ACHN (cell line): ENCODE measurements at places on chromosomes 5 and 9.

DNA sequence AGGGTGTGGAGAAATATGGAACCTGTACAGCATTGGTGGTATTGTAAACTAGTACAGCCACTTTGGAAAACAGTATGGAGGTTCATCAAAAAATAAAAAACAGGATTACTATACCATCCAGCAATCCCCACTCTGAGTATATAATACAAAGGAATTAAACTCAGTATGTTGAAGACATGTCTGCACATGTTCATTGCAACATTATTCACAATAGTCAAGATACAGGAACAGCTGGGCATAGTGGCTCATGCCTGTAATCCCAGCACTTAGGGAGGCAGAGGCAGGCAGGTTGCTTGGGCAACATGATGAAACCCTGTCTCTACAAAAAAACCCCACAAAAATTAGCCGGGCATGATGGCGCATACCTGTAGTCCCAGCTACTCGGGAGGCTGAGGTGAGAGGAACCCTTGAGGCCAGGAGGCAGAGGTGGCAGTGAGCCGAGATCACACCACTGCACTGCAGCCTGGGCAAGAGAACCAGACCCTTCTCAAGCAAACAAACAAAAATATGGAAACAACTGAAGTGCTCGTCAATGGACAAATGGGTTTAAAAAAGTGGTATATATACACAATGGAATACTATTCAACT is 63.6 kb downstream of the TMEM174 start:
- DNase-seq, result no peak

GRCh38 chr5:119315516-119315949 is 40.3 kb upstream of the TNFAIP8 start:
- DNase-seq, result peak; percentile 28

DNA sequence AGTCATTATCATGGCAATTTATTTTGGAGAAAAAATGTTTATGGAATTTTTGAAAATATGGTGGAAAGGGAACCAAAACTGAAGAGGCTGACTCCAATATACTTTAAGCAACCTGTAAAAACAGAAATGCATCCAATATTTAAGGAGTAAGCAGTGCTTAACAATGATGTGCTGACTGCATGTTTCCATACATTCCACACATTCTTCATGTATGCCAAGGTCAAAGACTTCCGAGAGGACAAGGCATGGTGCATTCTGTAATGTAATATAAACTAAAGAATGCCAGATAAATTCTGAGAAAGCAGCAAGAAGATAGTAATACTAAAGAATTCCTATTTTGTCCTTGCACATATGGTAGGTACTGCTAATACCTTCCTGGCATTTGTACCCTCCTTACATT is 2015.9 kb upstream of the CDH9 start:
- peak; percentile 7 for DNase-seq

GRCh38 chr9:97376902-97377301 is 35.0 kb upstream of the TDRD7 start:
- no peak for DNase-seq

DNA sequence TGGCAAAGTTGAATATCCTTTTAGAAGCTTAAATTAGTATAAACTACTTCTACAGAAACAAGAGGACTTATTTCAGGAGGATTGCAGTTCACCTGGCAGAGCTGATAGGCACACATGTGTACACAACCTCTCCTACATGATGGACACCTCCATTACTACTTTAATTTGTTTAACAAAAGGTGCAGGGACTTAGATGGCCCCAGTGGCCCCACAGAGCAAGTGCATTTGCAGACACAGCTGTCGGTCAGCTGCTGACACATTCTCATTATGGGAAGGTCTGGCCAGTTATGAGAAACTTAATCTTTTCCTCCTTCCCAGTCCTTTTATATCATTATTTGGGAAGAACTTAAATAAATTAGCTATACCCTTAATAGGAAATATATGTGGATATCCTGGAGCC is 28.3 kb downstream of the TDRD7 start:
- DNase-seq, result no peak

GRCh38 chr5:160747987-160748386 is 104.0 kb downstream of the ATP10B start:
- DNase-seq, result no peak

- DNase-seq, result peak; percentile 32
Measured at GRCh38 chr9:29830821-29831220, 2257.5 kb upstream of the C9orf72 start.

GRCh38 chr9:109039539-109039938 is 26.2 kb upstream of the CTNNAL1 start:
- DNase-seq, result no peak

DNA sequence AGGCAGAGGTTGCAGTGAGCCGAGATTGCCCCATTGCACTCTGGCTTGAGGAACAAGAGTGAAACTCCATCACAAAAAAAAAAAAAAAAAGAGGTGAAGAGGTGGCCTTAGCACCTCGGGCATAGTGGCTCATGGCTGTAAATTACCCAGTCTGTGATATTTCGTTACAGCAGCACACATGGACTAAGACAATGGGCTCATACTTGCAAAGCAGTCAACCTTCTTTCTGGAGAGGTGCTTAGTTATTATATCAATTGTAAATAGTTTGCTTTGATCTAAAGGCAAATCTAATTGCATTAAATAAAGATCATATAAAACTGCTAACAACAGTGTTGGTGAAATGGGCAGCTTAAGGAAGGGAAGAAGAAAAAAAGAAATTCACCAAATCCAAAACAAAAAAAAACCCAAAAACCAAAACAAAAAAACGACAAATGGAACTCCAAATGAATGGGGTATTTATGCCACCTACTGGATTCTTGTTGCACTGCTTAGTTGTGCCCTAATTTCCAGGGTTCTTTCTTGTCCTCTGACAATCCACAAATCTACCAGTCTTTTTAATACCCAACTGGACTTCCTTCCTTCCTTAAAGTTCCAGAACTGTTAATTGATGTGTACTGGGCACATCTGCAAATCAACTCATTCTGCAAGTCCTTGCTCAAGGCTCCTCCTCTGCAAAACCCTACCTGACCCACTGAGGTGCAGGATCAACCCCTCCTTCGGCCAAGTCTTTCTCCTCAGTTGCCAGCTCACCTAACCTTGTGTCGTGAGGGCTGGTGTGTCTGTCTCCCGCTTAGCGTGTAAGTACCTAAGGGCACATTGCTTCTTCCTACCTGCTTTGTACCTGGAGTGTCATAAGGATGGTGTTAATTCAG is 35.0 kb upstream of the DMRT1 start:
- DNase-seq, result peak; percentile 25

GRCh38 chr5:20559845-20560244 is 571.8 kb upstream of the CDH18 start:
- no peak for DNase-seq

DNA sequence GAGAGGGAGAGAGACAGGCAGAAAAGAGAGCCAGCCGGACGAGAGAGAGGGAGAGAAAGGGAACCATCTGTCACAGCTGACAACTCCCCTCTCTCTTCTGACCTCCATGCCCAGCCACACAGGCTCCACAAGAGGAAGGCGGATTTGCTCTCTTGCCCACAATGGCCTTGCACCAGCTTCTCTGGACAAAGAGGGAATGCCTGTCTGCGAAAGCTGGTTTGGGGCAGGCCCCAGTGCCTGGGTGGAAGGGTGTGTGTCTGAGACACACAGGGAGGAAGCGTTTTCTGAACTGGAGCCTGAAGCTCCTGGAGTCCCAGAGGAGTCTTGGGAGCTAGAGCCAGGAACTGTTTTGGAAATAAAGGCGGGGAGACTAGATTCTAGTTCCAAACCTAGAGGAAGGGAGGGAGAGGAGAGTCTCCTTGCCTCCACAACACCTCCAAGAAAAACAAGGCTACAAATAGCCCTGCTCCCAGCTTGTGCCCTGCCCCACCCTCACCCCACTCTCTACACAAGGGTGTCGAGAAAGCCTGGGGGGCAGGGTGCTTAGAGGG is 12.5 kb downstream of the C1QTNF2 start:
- no peak for DNase-seq

DNA sequence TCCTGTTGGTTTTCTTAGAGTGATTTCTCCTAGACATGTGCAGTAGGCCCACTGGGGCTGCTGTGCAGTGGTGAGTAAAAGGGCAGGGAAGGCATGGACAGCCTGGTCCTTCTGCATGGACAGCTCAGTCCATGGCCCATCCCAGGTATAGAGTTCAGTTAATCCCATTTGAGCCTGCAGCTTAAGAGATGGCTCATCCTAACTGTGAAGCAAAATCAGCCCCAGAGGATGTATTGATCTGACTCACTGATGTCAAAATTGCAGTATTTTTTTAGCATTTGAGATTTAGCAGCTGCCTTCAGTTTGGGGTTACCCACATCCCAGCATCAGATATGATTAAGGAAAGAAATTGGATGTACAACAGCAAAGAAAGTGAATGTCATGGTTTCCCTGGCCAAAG is 93.4 kb downstream of the PDE6A start:
- DNase-seq, result no peak
